Lower lobe of right lung (tissue), 2 donors: ENCODE measurements at places on chromosomes 4 and X. TPM values are rescaled to one million over a fixed set of nuclear protein-coding genes. Genes with fewer than 3 reads are reported as not detected.

GRCh38 chr4:27057053-27057452 lies 196.4 kb downstream of the STIM2 start:
- no peak overlapping the region for H3K27ac ChIP-seq
- H3K4me3 ChIP-seq = no peak overlapping the region
- H3K36me3 ChIP-seq = no peaks in the 10 kb centered on the region
- DNase-seq = no peak

GRCh38 chr4:176009254-176009653 lies 56.4 kb upstream of the WDR17 start:
- no peaks in the 10 kb centered on the region for H3K4me1 ChIP-seq
- no peak overlapping the region for H3K27ac ChIP-seq
- no peaks in the 10 kb centered on the region for H3K36me3 ChIP-seq
- no peak for DNase-seq

- DNase-seq = no peak
- H3K36me3 ChIP-seq = peaks cover 34% of the 10 kb centered on the region
- peaks cover 3% of the 10 kb centered on the region for H3K4me1 ChIP-seq
- H3K4me3 ChIP-seq = no peak overlapping the region
Measured at GRCh38 chr4:40811956-40812355, 62.2 kb downstream of the NSUN7 start.

- H3K27ac ChIP-seq = no peak overlapping the region
- H3K4me1 ChIP-seq = no peaks in the 10 kb centered on the region
- no peak overlapping the region for H3K4me3 ChIP-seq
- H3K36me3 ChIP-seq = no peaks in the 10 kb centered on the region
- H3K27me3 ChIP-seq = no peaks in the 10 kb centered on the region
Measured at GRCh38 chr4:14241574-14241973, 614.0 kb upstream of the BOD1L1 start.

GRCh38 chrX:23901060-23901459 lies 6.7 kb downstream of the APOO start:
- H3K36me3 ChIP-seq = no peaks in the 10 kb centered on the region
- H3K27me3 ChIP-seq = no peaks in the 10 kb centered on the region
- no peak overlapping the region for H3K4me3 ChIP-seq
- H3K4me1 ChIP-seq = peaks cover 18% of the 10 kb centered on the region
- no peak for DNase-seq
- H3K27ac ChIP-seq = peak overlapping the region; percentile 73

DNA sequence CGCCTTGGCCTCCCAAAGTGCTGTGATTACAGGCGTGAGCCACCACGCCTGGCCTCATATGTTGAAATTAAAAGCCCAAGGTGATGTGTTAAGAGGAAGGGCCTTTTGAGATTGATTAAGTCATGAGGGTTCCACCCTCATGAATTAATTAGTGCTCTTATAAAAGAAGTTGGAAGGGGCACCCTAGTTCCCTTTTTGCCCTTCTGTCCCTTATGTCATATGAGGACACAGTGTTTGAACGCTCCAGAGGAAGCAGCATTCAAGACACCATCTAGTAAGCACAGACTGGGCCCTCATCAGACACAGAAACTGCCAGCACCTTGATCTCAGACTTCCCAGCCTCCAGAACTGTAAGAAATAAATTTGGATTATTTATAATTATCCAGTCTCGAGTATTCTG lies 5.1 kb upstream of the APLN start:
- no peaks in the 10 kb centered on the region for H3K4me1 ChIP-seq
- no peak for DNase-seq
- no peak overlapping the region for H3K4me3 ChIP-seq
- H3K27ac ChIP-seq = no peak overlapping the region
- no peaks in the 10 kb centered on the region for H3K27me3 ChIP-seq
- H3K36me3 ChIP-seq = no peaks in the 10 kb centered on the region

DNA sequence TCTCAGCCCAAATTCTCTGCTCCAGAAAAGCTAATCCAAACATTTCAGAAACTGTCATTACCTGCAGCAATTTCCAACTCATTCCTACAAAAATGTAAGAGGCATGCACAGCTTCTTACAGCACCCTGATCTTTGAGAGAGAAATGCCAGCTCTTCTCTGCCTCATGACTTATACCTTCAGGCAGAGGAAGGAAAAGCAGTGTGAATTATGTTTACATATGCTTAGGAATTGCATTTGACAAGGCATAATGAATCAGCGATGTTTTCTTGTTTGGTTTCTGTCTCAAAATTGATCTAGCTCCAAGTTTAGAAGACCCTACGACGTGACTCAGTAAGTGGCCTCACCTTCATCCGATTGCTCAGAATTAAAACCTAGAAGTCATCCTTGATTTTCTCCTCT lies 21.8 kb upstream of the AGA start:
- no peak overlapping the region for H3K27ac ChIP-seq
- H3K4me1 ChIP-seq = no peaks in the 10 kb centered on the region
- no peak for DNase-seq
- no peaks in the 10 kb centered on the region for H3K36me3 ChIP-seq

- no peaks in the 10 kb centered on the region for H3K27me3 ChIP-seq
- H3K36me3 ChIP-seq = no peaks in the 10 kb centered on the region
- H3K27ac ChIP-seq = peak overlapping the region; percentile 88
- peak; percentile 88 for DNase-seq
Measured at GRCh38 chrX:135521405-135522131, 1.1 kb downstream of the INTS6L start.

DNA sequence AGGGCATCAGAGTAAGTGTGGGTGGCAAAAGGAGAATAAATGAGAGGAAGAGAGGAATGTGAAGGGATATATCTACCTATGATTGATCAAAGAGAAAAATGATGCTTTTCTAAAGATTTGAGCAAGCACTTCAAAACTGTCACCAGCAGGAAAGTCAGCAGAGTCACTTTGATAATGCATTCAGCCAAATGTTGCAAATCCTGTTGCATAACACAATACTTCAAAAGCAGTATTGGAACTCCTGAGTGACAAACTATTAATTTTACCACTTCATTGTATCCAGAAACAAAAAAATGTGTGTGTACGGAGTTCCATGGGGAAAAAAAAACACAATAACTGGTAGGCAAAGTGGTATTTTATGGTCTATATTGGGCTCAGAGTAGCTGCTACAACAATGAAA lies 160.3 kb downstream of the EMCN start:
- no peak for DNase-seq
- H3K4me3 ChIP-seq = no peak overlapping the region
- H3K27ac ChIP-seq = no peak overlapping the region
- H3K36me3 ChIP-seq = no peaks in the 10 kb centered on the region
- H3K27me3 ChIP-seq = no peaks in the 10 kb centered on the region

DNA sequence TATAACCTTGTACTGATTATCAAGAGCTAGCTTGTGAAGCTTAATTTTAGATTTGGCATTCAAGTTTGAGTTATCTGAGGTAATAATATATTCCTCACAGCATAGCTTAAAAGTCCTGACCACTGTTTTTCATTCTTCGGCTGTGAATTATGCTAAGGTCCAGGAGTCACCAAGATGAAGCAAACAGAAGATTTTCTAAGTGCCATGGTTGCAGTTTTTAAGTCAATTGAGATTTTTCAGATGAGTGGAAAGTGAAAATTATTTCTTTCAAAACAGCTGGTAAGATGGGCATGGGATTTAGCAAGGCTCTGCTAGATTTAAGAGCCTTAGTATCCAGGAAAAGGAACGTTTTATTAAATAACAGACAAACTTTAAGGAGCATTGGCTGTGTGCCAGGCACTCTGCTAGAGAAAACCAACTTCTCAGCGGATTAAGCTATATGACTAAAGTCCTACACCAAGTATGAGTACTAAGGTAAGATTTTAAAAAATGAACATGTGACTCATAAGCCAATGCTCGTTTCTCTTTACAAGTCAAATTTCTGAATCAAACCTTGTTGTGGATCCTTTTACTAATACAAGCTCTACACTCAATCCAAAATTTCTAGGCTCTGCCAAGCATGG lies 149.9 kb upstream of the IL15 start:
- H3K36me3 ChIP-seq = no peaks in the 10 kb centered on the region
- H3K4me1 ChIP-seq = no peaks in the 10 kb centered on the region
- DNase-seq = no peak
- no peak overlapping the region for H3K27ac ChIP-seq
- H3K4me3 ChIP-seq = no peak overlapping the region
- no peaks in the 10 kb centered on the region for H3K27me3 ChIP-seq

- H3K4me1 ChIP-seq = no peaks in the 10 kb centered on the region
- no peak overlapping the region for H3K27ac ChIP-seq
- no peaks in the 10 kb centered on the region for H3K36me3 ChIP-seq
- DNase-seq = no peak
- no peaks in the 10 kb centered on the region for H3K27me3 ChIP-seq
Measured at GRCh38 chrX:7614616-7615015, 228.4 kb upstream of the VCX start.

DNA sequence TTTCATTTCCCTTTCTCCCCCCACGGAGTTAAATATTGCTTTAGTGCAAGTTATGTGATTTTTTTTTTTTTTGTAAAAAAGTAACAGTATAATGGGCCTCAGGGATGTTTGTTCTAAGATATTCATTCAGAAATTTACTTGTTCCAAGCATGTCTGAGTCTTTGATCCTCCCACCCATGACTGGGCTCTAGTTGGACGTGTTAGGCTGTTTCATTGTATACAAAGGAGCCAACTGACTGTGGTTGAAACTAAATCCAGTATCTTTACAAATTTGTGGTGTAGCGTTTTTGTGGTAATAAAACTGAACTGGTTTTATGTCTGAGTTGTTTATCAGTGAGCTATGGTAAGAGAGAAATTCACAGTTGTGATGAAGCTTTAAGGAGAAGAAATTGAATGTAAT lies 74.1 kb downstream of the DOCK11 start:
- no peak for DNase-seq
- H3K27me3 ChIP-seq = no peaks in the 10 kb centered on the region
- peaks cover 10% of the 10 kb centered on the region for H3K36me3 ChIP-seq
- H3K4me3 ChIP-seq = no peak overlapping the region
- H3K27ac ChIP-seq = no peak overlapping the region

- H3K4me3 ChIP-seq = no peak overlapping the region
- no peaks in the 10 kb centered on the region for H3K27me3 ChIP-seq
- no peak for DNase-seq
- no peaks in the 10 kb centered on the region for H3K36me3 ChIP-seq
Measured at GRCh38 chrX:107894038-107894437, 68.4 kb downstream of the MID2 start.

DNA sequence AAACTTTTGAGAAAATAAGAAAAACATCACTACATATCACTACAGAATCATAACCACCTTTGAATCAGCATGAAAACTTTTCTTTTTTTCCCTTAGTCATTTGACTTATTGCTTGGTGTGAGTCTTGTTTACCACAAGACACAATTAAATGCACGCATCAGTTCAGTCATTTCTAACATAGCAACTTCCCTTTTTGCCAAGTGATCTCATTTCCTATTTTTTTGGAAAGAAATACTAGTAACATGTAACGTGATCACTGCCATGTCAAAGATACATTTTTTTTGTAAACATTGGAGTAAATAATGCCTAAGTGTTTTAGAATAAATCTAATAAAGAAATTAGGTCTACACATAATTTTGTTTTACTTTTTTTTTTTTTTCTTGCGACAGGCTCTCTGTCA lies 5.1 kb upstream of the CXCL8 start:
- no peak for DNase-seq
- H3K36me3 ChIP-seq = no peaks in the 10 kb centered on the region
- peaks cover 51% of the 10 kb centered on the region for H3K4me1 ChIP-seq

- H3K4me1 ChIP-seq = no peaks in the 10 kb centered on the region
- no peak overlapping the region for H3K4me3 ChIP-seq
- H3K27me3 ChIP-seq = no peaks in the 10 kb centered on the region
- H3K27ac ChIP-seq = no peak overlapping the region
- H3K36me3 ChIP-seq = no peaks in the 10 kb centered on the region
- DNase-seq = no peak
Measured at GRCh38 chr4:4625488-4625887, 83.6 kb upstream of the STX18 start.

DNA sequence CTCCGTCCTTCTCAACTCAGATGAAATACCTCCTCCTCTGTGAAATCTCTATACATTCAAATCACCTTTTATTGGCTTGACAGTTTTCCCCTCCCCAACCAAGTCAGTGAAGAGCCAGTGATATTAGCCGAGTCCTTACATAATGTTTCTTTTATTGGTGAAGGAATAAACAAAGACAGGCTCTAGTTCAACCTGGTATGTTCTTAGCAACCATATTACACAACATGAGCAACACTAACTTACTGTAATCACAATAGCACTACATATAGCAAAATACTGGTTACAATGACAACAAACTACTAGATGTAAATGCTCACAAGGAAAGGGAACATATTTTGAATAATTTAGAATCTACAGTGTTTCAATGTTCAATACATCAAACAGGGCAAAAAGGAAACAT lies 19.9 kb downstream of the DHX15 start:
- no peak overlapping the region for H3K27ac ChIP-seq
- no peak for DNase-seq
- H3K4me3 ChIP-seq = no peak overlapping the region
- no peaks in the 10 kb centered on the region for H3K27me3 ChIP-seq
- peaks cover 13% of the 10 kb centered on the region for H3K4me1 ChIP-seq

DNA sequence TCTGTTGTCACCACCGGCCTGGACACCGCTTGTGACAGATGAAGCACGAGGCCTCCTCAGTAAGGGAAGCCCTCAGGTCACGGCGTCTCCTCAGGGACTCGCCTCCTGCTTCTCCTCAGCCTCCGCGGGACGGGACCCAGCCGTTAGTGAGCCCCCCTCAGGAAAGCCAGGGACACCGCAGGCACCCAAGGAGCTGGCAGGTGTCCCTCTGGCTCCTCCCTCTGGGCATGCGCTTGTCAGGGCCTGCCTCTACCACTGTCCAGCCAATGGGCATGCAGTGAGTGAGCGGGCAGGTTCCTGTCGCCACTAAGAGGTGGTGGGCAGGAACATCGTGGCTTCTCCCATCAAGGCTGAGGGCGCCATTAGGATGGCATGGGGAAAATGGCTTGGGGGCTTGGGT lies 23.5 kb upstream of the CT55 start:
- DNase-seq = no peak
- H3K4me1 ChIP-seq = no peaks in the 10 kb centered on the region
- H3K27me3 ChIP-seq = no peaks in the 10 kb centered on the region

GRCh38 chr4:120821029-120821428 lies 101.5 kb downstream of the PRDM5 start:
- H3K4me3 ChIP-seq = no peak overlapping the region
- H3K27me3 ChIP-seq = no peaks in the 10 kb centered on the region
- H3K27ac ChIP-seq = no peak overlapping the region
- DNase-seq = no peak
- no peaks in the 10 kb centered on the region for H3K36me3 ChIP-seq

GRCh38 chr4:1974840-1975239 lies 33.9 kb downstream of the NELFA start:
- H3K4me1 ChIP-seq = peaks cover 7% of the 10 kb centered on the region
- H3K36me3 ChIP-seq = peaks cover 80% of the 10 kb centered on the region
- no peak overlapping the region for H3K4me3 ChIP-seq
- no peaks in the 10 kb centered on the region for H3K27me3 ChIP-seq

The GABRA4 gene
- not detected for total RNA-seq

The EDA2R gene
- 2.4 TPM for total RNA-seq

The MGAT4D gene
- not detected for total RNA-seq

The LRP2BP gene
- total RNA-seq = 1.5 TPM

The NPNT gene
- total RNA-seq = 217 TPM

The SUPT20HL2 gene
- not detected for total RNA-seq

The ALAS2 gene
- total RNA-seq = 0.89 TPM

The SLC49A3 gene
- total RNA-seq = 31.5 TPM

The KIT gene
- total RNA-seq = 28.5 TPM

The TBC1D9 gene
- 42.6 TPM for total RNA-seq

The TCP11X2 gene
- 0.27 TPM for total RNA-seq

The HTR2C gene
- not detected for total RNA-seq

The COL4A6 gene
- total RNA-seq = 1.8 TPM
